ENCODE measurements at places on chromosomes 13 and 19.

- DNase-seq: no peak
Observed at GRCh38 chr19:19115954-19116353, 22.3 kb downstream of the TMEM161A start.

GRCh38 chr19:2376784-2377519, 16.9 kb downstream of the TMPRSS9 start:
- DNase-seq: no peak

DNA sequence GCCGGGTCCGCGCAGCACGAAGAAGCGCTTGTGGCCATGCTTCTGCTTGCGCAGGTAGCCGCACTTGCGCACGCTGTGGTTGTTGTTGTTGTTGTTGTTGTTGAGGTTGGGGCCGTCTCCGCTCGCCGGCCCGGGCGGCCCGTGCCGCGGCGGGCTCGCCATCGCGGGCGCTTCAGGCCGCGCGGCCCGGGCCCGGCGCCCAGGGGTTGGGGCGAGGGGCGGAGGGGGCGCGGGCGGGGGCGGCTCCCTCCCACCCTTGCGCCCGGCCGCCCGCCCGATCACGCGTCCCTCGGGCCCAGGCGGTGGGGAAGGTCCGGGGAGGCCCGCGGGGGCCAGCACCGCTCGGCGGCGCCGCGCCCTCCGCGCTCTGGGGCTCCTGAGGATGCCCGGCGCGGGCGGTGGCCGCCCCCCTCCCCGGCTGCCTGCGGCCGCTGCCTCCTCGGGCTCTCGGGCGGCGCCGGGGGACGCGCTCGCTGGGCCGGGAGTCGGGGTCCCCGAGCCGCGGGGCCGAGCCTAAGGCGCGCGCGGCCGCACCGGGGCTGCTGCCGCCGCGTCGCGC, 412 bp downstream of the IRS2 start:
- DNase-seq: no peak

DNA sequence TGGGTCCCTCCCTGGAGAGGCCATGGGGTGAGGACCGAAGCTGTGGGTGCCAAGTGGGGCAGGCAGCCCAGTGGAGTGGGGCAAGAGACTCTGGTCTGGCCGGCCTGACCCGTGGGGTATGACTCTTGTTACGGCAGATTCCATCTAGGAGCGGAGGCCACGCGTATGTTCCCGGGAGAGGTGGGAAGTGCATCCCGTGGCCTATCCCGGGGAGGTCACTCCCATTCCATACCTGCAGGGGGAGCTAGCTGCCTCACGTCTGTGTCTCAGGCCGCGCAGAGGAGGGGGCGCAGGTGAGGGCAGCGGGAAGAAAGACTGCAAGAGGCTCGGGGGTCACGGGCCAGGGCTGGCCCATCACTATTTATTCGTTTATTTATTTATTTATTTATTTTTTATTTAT, 4.9 kb downstream of the CSNK1G2 start:
- DNase-seq: no peak

DNA sequence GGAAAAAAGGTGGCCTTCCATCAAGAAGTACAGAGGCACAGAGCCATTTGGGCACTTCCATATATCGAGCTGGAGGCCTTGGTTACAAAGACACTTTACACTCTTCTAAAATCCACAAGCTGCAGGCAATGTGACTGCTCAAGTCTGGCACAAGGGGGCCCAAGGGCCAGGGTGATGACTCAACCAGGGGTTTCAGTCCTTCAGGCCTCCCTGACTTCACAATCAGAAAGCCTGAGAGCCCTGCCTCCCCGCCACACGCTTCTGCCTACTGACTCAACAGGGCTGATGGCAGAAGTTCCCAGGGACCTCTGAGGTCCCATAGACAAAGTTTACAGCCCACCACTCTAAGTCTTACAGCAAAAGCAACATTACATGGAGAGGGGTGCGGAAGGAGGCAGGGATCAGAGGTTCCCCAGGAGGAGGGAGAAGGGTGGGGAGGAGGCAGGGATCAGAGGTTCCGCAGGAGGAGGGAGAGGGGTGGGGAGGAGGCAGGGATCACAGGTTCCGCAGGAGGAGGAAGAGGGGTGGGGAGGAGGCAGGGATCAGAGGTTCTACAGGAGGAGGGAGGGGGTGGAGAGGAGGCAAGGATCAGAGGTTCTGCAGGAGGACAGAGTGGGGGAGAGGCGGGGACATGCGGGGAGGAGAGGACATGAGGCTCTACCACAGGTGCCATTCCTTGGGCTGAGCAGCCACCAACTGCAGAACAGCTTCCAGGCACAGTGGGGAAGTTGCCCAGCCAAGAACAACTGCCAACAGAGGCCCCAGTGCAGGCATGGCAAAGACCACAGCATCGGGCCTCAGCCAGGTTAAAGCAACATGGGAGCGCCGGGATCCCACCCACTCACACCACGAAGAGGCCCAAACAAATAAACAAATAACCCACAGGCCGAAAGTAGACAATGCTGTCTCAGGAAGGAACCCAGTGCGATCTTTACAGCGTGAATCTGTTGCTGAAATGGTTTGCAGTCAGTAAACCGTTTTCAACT, 52.0 kb downstream of the SLC7A1 start:
- DNase-seq: no peak

DNA sequence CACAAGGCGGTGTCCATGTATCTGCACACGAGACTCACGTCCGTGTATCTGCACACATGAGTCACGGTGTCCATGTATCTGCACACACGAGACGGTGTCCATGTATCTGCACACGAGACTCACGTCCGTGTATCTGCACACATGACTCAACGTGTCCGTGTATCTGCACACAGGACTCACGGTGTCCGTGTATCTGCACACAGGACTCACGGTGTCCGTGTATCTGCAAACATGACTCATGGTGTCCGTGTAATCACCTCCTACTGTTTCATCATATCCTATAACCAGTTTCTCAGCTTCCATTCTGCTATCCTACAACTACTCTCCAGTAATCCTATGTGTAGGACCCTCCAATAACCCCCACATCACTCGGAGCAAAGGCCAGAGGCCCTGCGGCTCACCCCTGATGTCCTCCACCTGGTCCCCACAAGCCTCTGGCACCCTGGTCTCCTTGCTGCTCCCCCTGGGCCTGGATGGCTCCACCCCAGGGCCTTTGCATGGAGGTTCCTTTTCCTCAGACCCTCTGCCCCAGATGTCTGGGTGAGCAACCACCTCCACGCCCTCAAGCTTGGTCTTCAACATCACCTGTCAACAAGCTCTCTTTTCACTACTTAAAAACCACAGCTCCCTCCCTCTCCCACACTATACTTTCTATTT, 2.5 kb upstream of the TMEM255B start:
- DNase-seq: no peak

DNA sequence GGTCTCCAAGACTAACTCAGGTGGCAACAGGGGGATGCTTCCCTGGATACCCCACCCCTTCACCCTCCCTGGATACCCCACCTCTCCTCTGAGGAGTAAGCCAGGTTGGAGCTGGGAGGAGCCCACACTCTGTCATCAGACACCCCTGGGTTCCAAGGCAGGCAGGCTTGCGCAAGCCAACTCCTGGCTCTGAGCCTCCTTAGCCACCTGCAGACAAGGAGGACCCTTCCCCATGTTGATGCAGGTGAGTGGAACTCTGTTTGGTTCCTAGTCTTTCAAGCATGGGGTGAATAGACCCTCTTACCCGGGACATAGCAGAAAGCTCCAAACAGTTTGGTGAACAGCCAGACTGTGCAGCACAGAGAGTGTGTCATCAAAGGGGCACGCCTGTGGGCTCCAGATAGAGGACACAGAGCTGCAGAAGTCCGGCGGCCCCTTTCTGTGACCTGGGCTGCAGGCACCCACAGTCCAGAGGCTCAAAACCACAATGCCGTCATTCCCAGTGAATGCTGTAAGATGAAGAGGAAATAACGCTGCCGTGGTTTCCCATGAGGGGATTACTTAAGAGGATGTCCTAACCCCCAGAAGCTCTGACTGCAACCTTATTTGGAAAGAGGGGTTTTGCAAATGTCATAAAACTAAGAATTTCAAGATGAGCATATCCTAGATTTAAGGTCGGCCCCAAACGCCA, 12.1 kb upstream of the HAS1 start:
- no peak for DNase-seq

- DNase-seq: no peak
Observed at GRCh38 chr19:8575467-8575997, 1.7 kb downstream of the MYO1F start.

- DNase-seq: no peak
Observed at GRCh38 chr19:19304186-19304965, 15.9 kb downstream of the SUGP1 start.
